ENCODE measurements at places on chromosomes 5 and 9. TPM values are rescaled to one million over a fixed set of nuclear protein-coding genes. Genes with fewer than 3 reads are reported as not detected.

Gene GBGT1
- total RNA-seq, result 1.6 TPM

Gene PTPDC1
- total RNA-seq, result 15.6 TPM

Gene LCN10
- total RNA-seq, result 2.4 TPM

Gene PHF24
- 0.19 TPM for total RNA-seq

Gene IFNA13
- not detected for total RNA-seq

Gene IL9
- total RNA-seq, result not detected

Gene TMOD1
- 4.8 TPM for total RNA-seq

Gene ARSI
- not detected for total RNA-seq

Gene SH2D3C
- total RNA-seq, result 0.36 TPM

Gene PCDHB12
- total RNA-seq, result 8.9 TPM

Gene PROP1
- not detected for total RNA-seq

Gene C5orf46
- total RNA-seq, result not detected

Gene TCERG1
- total RNA-seq, result 64.6 TPM

Gene NMUR2
- 0.22 TPM for total RNA-seq

Gene ZNF366
- total RNA-seq, result 0.11 TPM

Gene MARVELD2
- 0.22 TPM for total RNA-seq

Gene CSF1R
- 0.38 TPM for total RNA-seq

Gene PCDHGB3
- total RNA-seq, result 2.1 TPM

Gene DNAJB5
- total RNA-seq, result 14.2 TPM

Gene TPPP
- 5.2 TPM for total RNA-seq

Gene SLC45A2
- total RNA-seq, result 1.9 TPM

Gene CCL27
- 1.7 TPM for total RNA-seq

Gene NDFIP1
- 103 TPM for total RNA-seq

Gene C6
- not detected for total RNA-seq

Gene PRR16
- total RNA-seq, result 1.9 TPM

Gene CCDC192
- total RNA-seq, result not detected

Gene AFF4
- 73.5 TPM for total RNA-seq

Gene NPDC1
- total RNA-seq, result 56.1 TPM

Gene GDA
- total RNA-seq, result 0.10 TPM

Gene PCDHGA9
- 0.37 TPM for total RNA-seq

Gene ATP6V1G1
- 279 TPM for total RNA-seq

Gene GFPT2
- 13.4 TPM for total RNA-seq

Gene SLC23A1
- total RNA-seq, result 1.0 TPM

Gene THBS4
- total RNA-seq, result 10.1 TPM

Gene SGCD
- 0.75 TPM for total RNA-seq

Gene LCN9
- total RNA-seq, result not detected

Gene ATG10
- 4.8 TPM for total RNA-seq

Gene PCDHGA5
- 0.85 TPM for total RNA-seq

Gene PANK3
- 44.3 TPM for total RNA-seq

Gene CAVIN4
- 2.3 TPM for total RNA-seq

Gene CCIN
- not detected for total RNA-seq

Gene ELAVL2
- total RNA-seq, result 0.16 TPM

Gene PLAC8L1
- total RNA-seq, result not detected

Gene PCSK5
- 19.0 TPM for total RNA-seq

Gene RMRP
- 65,418 TPM for total RNA-seq

Gene ORM2
- total RNA-seq, result not detected

Gene PAEP
- 2.0 TPM for total RNA-seq

Gene NIPSNAP3A
- 18.9 TPM for total RNA-seq

Gene GRIN1
- total RNA-seq, result 11.8 TPM

Gene GFI1B
- total RNA-seq, result 0.09 TPM
